ENCODE measurements at places on chromosomes 2 and 18. TPM values are rescaled to one million over a fixed set of nuclear protein-coding genes. Genes with fewer than 3 reads are reported as not detected.

- DNase-seq = no peak
Observed at GRCh38 chr2:136443661-136444060, 321.7 kb upstream of the THSD7B start.

DNA sequence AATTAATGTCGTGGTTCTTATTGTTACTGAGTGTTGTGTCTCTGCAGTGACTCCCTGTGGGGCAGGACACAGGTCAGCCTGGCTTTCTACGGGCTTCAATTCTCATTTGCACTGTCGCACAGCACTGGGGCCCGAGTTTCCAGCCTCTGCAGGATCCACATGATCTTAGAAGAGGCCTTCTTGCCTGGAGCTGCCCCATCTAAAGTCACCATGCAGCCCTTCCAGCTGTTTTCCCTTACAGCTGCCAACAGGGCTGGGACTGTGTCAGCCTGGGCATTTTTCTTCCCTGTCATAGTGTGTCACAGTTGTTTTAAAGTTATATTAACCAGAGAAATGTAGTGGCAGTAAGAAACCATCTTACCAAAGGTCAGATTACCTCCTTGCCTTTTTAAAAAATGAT is 27.0 kb downstream of the FHL2 start:
- DNase-seq = no peak

Gene VWA3B
- total RNA-seq = not detected

DNA sequence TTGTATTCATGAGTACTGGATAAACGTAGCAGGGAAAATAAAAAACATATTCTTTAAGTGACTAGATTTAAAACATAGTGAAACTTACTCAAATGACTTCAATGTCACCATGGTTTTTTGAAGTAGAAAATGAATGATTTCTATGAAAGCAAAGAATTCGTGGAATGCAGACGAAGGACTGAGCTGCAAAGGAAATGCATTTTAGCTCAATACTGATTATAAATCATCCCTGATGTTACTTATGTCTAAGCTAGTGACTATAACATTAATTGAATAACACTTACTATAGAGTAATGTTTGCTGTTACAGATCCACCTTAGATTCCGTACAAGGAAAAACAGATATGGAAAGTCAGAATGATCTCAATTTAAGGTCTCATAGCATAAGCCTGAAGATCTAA is 1257.7 kb upstream of the CDH2 start:
- no peak for DNase-seq

- DNase-seq = no peak
Observed at GRCh38 chr2:119304847-119305246, 61.8 kb downstream of the C2orf76 start.

- no peak for DNase-seq
Observed at GRCh38 chr2:64819774-64820688, 166.3 kb upstream of the SERTAD2 start.

Gene RSAD2
- 11.1 TPM for total RNA-seq

DNA sequence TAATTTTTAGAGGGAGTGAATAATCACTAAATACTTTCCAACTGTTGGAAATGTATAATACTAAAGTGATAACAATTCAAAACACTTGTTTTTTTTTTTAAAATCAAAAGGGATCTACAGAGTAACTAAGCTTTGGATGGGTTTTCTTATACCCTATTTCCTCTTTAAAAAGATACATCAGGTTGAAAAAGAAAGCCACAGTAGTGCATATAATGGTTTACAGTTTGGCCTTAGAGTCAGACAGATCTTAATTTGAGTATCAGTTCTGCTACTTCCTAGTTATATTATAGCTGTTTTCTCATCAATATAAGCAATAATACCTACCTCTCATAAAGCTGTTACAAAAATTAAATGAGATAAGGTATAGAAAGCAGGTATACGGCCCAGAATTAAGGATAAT is 28.5 kb downstream of the PSME4 start:
- no peak for DNase-seq

- DNase-seq = no peak
Observed at GRCh38 chr2:127562936-127563335, 27.5 kb downstream of the MYO7B start.

DNA sequence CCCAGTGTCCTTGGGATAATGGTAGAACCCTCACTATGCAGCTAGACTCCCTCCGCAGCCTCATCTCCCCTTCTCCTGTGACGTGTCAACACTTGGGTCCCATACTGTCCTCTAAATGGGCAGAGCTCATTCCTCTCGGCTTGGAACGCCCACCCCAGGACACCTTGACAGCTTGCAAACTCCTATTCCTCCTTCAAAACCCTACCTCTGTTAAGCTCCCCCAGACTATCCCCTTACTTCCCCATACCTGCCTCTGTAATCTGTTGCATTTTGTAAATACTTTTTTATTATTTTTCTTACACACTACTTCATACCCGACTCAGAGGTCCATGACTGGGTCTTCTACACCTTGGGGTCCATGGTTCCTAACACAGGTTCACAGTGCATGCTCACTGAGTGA is 28.0 kb downstream of the STEAP3 start:
- DNase-seq = no peak

GRCh38 chr2:168978461-168978861 is 52.7 kb downstream of the ABCB11 start:
- DNase-seq = no peak

- no peak for DNase-seq
Observed at GRCh38 chr2:52345082-52345481, 1313.2 kb upstream of the NRXN1 start.

DNA sequence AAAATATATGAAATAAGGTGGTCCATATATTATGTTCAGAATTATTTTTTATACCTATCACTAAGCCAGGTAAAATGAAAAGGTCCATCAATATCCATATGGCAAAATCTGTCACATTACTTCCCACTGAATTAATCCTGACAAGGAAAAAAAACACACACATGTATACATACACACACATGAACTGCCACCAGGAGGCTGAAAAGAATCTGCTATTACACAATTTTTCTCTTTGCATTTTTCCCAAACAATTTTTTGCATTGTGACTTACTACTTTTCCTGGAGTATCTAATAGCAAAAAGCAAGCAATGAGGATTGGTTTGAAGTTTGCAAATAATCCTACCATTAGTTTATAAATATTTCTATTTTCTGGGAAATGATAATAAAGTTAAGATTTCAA is 128.2 kb upstream of the CD226 start:
- no peak for DNase-seq

DNA sequence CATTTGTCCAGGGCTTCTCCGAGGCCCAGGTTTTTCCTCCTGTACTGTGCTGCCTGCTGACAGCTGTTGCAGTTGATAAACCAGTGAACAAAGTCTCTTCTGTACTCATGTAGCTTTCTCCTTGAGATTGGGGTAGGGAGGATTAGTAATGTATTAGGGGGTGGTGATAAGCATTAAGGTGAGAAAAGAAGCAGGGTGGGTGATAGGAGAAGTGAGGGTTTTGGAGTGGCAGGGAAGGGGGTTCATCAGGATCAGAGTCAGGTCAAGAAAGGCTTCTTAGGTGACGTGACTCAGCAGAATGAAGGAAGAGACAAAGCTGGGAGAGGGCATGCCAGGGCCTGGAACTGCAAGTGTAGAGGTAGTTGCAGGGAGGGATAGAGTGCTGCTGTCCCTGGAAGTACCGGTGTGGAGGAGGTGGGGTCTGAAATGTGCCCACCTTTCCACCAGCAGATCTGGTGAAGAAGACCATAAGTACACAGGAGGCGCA is 48.7 kb downstream of the PKP4 start:
- DNase-seq = no peak

Gene LAPTM4A
- 20.4 TPM for total RNA-seq

DNA sequence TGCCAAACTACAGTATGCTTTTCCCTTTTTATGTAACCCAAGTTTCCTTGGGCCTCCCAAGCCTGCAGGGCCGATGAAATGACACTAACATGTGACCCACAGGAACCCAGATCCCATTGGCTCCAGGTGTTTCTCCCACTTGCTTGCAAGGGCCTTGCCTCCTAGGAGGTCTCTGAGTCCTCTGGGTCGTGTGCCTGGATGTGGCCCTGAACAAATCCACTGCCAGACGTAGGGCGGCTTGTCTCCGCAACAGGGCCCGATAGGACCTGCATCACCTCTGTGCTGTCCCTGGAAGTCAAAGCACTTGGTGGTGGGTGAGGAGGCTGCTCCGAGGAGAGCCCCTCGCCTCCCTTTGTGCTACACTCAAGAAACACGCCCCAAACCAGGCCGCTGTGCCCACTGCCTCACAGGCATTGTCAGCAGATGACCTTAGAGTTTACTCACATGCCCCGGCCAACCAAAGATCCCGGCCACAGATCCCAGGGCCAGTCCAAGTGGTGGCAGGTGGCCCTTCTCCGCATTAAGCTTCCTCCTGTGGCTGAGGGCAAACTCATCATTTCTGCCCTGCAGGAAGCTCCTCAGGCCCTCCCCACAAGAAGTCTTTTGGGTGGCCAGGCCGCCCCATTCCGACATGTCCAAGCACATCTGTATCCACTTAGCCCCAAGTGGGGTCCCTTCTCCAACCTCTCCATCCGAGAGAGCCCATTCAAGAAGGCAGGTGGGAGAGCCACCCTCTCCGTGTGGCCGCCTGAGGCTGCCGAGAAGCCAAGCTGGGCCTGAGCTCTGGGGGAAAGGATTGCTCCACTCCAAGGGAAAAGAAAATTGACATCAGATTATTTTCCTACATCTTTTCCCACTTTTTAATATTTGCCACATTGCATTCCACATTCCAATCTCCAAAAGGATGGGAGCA is 76.7 kb downstream of the GFPT1 start:
- DNase-seq = no peak

Gene CFAP221
- total RNA-seq = not detected

Gene KCNK3
- total RNA-seq = not detected

DNA sequence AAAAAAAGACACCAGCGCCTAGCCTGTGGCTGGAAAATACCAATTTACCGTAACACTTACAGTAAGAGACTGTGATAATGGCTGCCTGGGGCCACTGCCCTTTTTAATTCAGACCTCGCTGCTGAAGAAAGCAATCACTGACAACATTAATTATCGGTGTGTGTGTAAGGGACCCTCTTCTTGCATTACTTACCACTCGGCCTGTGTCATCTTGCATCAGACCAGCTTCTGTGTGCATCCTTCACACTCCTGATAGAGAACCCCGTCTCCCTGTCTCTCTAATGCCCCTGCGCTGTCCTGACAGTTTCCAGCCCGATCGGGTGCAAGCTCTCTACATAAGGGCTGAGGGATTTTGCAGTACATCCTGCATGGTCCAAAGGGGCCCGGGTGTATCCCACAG is 124.4 kb downstream of the ZNF516 start:
- DNase-seq = no peak

Gene SMIM21
- not detected for total RNA-seq

Gene DCC
- not detected for total RNA-seq

Gene IL36G
- total RNA-seq = not detected

- no peak for DNase-seq
Observed at GRCh38 chr2:46568212-46569009, 89.0 kb downstream of the TMEM247 start.

GRCh38 chr18:1412655-1413322 is 508.1 kb downstream of the ADCYAP1 start:
- DNase-seq = no peak

Gene AFF3
- total RNA-seq = 5.2 TPM

Gene ERMN
- total RNA-seq = 2.7 TPM

Gene VPS54
- 10.1 TPM for total RNA-seq

DNA sequence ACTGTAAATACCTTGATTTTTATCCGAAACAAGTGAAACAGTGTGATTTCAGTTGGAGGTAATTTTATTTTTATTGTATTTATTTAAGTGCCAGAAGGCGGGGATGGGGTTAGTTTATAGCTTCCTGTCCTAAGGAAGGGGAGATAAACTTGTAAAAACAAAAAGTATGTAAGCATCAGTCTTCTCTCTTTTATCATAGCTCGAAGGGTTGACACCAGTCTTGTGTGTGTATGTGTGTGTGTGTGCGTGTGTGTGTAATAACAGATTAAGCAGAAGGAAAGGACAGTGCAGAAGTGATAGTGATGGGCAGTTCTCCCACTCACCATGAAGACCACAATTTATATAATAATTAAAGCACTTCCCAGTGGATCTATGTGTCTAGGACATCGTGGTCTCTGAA is 793.3 kb downstream of the PLCL1 start:
- no peak for DNase-seq

DNA sequence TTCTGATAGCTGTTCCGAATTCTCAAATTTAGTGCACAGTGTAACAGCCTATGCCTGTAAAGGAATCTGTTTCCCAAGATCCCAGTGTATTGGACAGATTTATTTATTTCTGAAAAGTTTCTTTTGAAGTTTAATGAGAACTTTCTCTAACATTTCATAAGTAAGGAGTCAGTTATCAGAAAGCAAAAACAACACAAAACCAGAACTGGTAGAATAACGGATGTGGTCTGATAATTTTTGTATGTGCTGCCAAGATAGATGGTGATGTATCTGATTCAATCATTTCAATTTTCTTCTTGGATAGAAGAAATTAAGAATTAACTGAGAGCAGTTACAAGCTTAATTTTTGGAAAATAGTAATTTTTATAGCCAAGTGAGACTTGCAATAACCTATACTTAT is 374.3 kb downstream of the SOCS6 start:
- DNase-seq = no peak

Data from activated naive CD4-positive, alpha-beta T cell treated with anti-CD3 and anti-CD28 coated beads, Interleukin-2, amount 50 U/mL, for 72 hours (primary cell).